Activated T-cell treated with anti-CD3 and anti-CD28 coated beads for 24 hours (primary cell): ENCODE measurements at places on chromosomes 5 and 9.
A peak's percentile ranks its signal among the peaks of the same experiment; 100 is the strongest.

DNA sequence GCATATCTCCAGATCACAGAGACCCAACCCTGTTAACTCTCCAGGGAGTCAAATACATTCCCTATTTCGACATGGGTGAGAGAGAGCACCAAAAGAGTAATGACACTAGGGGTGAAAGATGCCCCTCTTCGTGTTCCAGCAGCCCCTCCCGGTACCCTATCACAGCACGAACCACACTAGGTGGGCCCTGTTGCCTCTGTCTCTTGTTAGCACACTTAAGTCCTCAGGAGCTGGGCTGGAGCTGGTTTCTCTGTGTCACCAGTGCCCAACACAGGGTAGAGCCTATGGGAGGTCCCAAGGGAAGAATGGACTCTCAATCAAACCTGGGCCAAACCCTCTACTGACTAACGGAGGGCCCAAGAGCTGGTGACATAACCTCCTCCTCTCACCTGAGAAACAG is 1.2 kb downstream of the CDK20 start:
- DNase-seq = no peak

GRCh38 chr5:59673438-59674058 is 220.0 kb downstream of the PDE4D start:
- no peak for DNase-seq

- DNase-seq = no peak
These were observed 143.3 kb upstream of the IRX2 start for GRCh38 chr5:2894736-2895135.

- no peak for DNase-seq
These were observed 1.4 kb downstream of the BAAT start for GRCh38 chr9:101383361-101383760.

DNA sequence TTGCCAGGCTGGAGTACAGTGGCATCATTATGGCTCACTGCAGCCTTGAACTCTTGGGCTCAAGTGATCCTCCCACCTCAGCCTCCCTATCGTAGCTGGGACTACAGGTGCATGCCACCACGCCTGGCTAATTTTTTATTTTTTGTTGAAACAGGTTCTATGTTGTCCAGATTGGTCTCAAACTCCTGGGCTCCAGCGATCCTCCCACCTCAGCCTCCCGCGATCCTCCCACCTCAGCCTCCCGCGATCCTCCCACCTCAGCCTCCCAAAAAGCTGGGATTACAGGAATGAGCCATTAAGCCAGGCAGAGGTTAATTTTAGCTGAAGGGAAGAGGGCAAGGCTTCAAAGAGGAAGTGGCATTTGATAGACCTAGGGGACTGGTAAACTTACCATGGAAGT is 32.8 kb upstream of the CCNB1 start:
- no peak for DNase-seq

DNA sequence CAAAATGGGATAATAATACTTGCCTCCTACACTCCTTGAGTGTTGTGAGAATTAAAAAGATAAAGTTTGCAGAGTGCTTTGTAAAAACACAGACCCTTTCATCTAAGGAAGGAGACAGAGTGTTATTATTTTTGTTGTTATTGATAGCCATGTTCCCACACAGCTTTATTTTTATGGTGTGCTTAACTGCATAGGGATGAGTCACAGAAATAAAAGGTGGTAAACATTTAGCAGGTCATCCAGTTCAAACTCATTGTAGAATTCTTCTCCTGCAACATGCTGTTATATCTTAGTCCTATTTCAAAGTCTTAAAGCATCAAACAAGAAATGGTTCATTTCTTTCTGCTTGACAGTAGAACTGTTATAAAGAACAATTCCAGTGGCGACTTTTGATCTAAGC is 367.5 kb upstream of the ACTBL2 start:
- DNase-seq = no peak

DNA sequence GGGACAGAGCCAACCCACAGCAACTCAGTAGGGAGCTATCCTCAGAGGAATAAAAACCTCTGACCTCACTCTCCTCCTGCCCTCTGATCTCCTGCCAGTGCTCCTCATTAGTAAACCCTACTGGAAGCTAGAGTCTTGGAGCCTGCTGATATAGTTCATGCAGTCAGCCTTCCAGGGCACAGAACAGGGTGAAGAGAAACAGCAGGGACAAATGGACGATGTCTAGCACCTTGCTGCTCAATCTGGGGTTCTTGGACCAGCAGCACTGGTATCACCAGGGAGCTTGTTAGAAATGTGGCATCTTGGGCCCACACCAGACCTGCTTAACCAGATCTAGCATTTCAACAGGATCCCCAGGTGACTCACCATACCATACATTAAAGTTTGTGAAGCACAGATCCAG is 5.5 kb upstream of the GALNT12 start:
- DNase-seq = no peak

GRCh38 chr5:90932052-90932699 is 373.6 kb downstream of the ADGRV1 start:
- DNase-seq = peak; percentile 23

DNA sequence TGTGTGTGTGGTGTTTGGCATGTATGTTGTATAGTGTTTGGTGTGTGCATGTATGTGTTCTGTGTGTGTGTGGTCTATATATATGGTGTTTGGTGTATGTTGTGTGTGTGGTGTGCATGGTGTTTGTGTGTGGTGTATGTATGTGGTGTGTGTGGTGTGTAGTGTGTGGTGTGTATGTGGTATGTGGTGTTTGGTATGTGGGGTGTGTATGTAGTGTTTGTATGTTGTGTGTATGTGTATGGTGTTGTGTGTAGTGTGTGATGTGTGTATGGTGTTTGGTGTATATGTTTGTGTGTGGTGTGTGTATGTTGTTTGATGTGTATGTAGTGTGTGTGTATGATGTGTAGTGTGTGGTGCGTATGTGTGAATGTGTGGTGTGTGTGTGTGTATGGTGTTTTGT is 78.8 kb downstream of the HMCN2 start:
- no peak for DNase-seq

DNA sequence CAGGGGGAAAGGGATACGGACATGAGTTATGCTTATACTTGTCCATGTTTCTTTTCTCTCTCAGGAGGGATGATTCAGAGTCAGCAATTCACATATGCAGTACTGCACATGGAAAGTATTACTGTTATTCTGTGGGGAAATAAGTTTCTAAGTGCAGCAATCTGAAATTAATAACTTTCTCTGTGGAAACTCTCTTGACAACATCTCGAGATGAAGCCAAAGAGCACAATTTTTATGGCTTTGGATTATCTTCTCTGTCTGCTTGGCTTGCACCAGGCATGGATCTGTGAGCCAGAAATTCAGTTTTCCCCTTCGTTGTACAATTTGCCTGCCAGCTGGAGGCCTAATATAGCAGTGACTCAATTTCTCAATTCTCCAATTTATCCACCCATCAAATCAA is 2.5 kb upstream of the NDFIP1 start:
- DNase-seq = no peak

DNA sequence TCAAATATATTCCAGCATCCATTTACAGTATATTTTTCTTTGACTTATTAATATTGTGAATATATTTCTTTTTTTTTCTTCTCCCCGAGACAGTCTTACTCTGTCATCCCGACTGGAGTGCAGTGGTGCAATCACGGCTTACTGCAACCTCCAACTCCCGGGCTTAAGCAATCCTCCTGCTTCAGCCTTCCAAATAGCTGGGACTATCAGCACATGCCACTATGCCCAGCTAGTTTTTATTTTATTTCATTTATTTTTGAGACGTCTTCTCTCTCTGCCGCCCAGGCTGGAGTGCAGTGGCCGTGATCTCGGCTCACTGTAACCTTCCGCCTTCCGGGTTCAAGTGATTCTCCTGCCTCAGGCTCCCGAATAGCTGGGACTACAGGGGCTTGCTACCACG is 7.4 kb upstream of the GLIPR2 start:
- no peak for DNase-seq

- no peak for DNase-seq
These were observed 42.4 kb downstream of the RNF38 start for GRCh38 chr9:36357639-36358038.

- no peak for DNase-seq
These were observed 250.4 kb downstream of the LRRC70 start for GRCh38 chr5:62828742-62829603.

- no peak for DNase-seq
These were observed 240.3 kb upstream of the TRPC7 start for GRCh38 chr5:136605638-136606037.

- DNase-seq = no peak
These were observed 1329.5 kb upstream of the WWC1 start for GRCh38 chr5:166961913-166962312.

DNA sequence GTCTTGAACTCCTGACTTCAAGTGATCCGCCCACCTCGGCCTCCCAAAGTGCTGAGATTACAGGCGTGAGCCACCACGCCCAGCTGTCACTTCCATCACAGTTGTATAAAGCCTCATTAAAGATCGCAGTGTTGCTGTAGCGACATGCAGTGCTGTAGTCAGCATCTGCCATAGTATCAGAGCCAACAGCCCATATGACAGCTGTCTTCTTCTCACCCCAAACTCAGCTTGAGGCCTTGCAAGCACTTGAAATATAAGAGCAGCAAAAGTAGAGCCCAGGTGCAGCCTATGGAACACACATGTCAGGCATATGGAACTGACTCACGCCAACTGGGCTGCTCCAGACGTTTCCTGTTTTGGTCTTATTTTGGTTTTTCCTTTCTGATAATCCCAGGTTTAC is 167.8 kb downstream of the TRIO start:
- no peak for DNase-seq
